ENCODE measurements at places on chromosomes 16 and 17.
A peak's percentile ranks its signal among the peaks of the same experiment; 100 is the strongest.

DNA sequence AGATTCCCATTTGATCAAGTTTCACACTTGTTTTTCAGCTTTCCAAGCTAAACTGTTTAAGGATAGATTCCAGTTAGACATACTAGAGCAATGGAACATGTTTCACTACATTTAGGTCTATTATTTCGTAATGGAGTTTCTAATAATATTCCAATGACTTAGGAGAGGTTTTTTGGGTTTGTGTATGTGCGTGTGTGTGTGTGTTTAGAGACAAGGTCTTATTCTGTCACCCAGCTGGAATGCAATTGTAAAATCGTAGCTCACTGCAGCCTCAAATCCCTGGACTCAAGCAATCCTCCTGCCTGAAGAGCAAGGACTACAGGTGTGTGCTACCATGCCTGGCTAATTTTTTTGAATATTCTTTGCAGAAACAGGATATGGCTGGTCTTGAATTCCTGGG lies 426.3 kb downstream of the ZFHX3 start:
- no peak for DNase-seq

DNA sequence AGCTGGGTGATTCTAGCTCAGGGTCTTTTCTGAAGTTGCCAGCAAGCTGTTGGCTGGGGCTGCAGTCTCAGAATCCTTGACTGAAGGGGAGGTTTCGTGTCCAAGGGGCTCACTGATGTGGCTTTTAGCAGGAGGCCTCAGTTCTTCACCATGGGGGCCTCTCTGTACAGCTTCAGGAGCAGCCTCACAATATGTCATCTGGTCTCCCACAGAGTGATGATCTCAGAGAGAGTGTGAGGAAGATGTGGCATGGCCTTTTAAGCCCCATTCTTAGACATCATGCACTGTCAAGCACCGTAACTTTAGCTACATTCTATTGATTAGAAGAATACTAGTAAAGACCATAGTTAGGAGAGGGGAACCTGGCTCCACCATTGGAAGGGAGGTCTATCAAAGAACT lies 732.6 kb downstream of the WWOX start:
- no peak for DNase-seq

DNA sequence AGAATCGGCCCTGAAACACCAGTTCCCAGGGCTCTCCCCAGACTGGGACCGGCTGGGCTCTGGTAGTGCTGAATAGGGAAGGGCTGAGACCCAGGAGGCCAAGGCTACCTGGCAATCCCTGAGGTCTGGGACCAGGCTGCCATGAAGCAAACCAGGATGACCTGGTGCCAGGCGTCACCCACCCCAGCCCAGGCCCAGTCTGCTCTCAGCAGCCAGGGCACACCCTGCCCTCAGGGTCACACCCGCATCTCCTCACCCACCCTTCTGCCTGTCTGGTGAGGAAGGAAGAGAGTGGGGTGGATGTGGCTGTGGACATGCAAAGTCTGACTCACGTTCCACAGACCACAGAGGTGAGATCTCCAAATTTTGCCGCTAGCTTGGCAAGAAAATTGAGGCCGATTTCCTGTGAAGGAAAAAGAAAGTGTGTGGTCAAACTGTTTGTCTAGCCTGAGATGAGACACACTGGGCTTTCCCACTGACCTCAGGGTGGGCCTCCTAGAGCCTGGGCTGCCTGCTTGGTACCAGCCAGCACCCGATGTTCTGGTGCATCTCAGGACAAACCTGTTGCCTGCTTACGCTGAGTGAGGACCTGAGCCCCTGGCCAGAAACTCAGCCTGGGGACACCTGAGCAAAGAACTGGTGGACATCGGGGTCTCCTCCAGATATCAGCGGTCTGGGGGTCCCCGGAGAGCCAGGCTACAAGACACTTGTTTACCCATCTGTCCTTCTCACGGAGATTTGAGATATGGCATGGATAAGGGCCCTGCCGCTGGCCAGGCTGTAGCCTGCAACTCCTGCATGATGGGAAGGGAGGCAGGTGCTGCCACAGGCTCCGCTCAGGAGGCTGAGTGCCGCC lies 6.3 kb upstream of the RAB37 start:
- no peak for DNase-seq

DNA sequence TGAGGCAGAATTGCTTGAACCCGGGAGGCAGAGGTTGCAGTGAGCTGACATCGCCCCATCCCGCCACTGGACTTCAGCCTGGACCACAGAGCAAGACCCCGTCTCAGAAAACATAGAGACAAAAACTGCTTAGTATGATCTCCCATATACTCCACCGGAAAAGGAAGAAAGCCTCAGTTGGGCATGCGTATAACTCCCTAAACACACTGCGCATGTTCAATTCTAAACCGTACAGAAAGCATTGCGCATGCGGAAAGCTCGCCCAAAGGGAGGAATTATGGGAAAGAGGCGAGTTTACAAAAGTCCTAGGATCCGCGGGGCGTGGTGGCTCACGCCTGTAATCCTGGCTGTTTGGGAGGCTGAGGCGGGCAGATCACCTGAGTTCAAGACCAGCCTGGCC lies 312.7 kb upstream of the ERCC4 start:
- no peak for DNase-seq

- DNase-seq, result no peak
Measured at GRCh38 chr17:9330141-9330540, 245.5 kb downstream of the STX8 start.

- DNase-seq, result no peak
Measured at GRCh38 chr16:68987734-68988457, 117.6 kb upstream of the HAS3 start.

DNA sequence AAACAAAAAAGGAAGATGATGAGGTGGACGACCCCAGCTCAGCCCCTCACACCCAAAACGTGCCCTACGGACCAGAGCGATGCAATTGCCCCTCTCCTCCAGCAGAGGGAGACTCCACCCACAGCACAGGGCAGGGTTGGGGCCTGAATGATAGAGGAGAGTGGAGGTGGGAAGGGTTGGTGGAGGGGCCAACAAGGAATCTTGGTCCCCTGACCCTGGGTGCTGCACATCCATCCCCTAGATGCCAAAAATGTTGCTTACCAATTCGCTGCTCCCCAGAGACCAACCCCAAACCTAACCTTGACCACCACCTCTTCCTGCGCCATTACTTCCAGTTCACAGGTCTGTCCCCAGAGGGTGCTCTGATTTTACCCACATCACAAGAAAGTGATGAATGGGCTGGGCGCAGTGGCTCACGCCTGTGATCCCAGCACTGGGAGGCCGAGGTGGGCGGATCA lies 12.9 kb downstream of the P2RX5 start:
- peak; percentile 34 for DNase-seq

GRCh38 chr16:30122604-30123160 lies 338 bp downstream of the MAPK3 start:
- no peak for DNase-seq

GRCh38 chr17:59220328-59221158 lies at the start of gene GDPD1:
TSS of gene GDPD1 (plus strand) at chr17:59220511. CDS start at chr17:59220610, 99 bp downstream.
- peak; percentile 93 for DNase-seq

DNA sequence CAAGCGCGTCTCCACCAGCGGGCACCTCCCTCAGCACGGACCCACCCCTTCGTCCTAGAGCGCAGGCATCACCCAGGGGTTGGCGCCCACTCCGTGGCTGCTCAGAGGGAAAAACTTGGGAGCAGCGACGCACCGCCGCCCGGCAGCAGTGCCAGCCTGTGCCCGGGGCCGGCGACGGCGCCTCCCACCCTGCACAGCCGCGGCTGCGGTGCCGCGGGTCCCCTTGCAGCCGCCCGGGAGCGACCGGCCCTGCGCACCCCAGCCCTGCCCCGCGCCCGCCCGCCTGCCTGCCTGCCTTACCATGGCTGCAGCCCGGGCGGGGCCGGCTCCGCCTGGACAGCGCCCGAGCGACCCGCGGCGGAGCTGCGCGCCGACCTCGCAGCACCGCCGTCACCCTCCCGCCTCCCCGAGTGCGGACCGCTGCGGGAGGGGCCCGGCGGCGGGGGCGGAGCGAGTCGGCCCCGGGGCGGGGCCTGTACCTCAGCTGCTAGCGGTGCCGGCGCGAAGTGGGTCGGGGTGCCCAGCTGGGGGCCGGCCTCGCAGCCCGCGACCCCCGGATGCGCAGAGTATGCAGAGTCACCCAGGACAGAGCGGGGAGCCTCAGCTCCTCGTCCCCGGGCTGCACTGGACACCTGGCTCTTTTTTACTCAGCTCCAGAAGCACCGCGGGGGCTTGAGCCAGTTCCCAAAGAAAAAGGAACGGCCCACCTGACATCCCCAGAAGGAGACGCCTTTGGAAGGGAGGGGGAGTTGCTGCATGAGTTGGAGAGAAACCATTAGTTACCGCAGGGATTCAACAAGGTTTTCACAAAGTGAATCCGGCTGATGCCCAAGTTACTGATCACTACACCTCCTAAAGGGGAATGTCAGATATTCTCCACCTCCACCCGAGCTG lies 17.5 kb upstream of the MTMR4 start:
- no peak for DNase-seq

DNA sequence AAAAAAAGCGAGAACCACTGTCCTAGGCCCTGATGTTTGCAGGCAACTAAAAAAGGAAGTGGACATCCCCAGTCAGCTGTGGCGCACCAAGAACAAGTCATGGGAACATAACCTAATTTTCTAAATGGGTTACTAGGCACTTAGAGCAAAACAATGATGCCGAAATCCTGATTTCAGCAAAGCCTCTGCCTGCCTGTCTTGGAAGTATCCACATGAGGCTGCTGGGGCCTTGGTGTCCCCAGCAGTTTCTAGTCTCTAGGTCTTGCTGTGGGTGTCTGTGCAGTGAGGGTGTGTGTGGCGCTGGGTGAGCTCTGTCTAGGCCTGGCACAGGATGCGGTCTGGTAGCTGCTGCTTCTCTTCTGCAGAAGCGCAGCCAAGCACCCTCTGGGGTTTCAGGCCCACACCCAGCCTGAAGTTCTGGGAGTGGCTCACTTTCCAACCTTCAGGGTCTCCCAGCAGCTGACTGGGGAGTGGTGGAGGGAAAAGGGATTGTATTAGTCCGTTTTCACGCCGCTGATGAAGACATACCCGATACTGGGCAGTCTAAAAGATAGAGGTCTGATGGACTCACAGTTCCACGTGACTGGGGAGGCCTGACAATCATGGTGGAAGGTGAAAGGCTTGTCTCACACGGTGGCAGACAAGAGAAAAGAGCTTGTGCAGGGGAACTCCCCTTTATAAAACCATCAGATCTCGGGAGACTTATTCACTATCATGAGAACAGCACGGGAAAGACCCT lies 21.1 kb downstream of the STH start:
- peak; percentile 7 for DNase-seq

GRCh38 chr16:48102083-48103008 lies 53.4 kb downstream of the ABCC12 start:
- no peak for DNase-seq

GRCh38 chr17:48559840-48560817 lies 15.2 kb upstream of the HOXB2 start:
- no peak for DNase-seq

DNA sequence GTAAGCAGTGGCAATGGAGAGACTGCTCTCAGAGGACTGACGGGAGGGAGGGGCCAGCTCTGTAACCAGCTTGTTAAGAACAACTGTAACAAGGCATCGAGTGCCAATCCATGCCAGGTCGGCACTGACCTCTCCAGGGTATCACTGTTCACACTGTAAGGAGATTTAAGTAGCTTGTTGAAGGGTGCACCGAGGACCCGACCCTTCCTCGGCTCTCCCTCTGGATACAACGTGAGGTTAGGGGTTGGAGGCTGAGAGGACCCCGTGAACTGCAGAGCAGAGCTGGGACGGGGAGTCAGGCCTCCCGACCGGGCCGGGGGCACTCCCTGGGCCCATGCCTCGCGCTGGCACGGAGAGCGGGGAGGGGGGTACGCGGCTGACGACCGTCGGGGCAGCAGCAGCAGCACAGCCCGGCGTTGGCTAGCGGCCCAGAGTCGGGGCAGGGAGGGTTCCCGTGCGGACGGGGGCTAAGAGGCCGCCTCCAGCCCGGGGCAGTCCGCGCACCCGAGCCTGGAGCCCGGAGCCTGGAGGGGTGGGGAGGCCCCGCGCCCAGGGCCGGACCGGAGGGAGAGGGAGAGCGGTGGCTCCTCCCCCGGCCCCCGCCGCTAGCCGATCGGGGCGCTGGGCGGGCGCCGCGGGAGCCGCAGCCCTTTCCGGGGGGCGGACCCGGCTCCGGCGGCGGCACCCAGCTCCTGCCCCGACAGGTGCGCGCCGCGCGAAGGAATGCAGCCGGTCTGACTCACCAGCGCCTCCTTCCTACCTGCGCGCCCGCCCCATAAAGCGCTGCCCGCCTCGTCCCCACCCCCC lies at the start of gene ITGB4:
ITGB4 (plus strand) TSS at position 804 of the 807 bp plus-strand sequence. CDS start 3,245 bp downstream, outside the sequence.
- peak; percentile 22 for DNase-seq

DNA sequence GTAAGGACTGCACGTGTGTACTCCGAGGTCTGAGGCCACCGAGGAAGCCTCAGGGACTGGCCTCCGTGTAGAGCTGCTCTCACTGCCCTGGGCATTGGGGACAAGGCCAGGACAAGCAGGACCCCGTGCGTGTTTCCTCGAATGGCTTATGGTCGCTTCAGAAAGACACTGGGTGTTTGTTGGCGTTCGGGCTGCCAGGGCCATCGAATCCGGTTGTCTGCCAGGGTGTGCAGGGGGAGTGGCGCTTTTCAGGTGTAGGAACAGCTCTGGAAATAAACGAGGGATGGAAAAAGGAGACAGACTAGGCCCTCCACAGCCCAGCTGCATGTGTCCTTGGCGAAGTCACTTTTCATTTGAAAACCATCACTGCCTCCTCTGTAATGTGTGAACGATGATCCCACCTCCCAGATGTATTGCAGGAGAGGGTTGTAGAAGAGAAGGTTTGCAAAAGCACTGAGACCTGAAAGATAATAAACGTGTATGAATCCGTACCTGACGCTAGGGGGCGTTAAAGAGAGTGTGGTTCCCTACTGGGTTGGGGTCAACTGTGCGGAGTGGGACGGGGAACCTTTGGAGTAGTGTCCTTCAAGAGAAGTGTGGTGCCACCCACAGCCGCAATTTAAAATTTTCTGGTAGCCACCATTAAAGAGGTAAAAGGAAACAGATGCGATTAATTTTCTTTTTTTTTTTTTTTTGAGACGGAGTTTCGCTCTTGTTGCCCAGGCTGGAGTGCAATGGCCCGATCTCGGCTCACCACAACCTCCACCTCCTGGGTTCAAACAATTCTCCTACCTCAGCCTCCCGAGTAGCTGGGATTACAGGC lies 2.1 kb upstream of the ZSCAN10 start:
- DNase-seq, result no peak

DNA sequence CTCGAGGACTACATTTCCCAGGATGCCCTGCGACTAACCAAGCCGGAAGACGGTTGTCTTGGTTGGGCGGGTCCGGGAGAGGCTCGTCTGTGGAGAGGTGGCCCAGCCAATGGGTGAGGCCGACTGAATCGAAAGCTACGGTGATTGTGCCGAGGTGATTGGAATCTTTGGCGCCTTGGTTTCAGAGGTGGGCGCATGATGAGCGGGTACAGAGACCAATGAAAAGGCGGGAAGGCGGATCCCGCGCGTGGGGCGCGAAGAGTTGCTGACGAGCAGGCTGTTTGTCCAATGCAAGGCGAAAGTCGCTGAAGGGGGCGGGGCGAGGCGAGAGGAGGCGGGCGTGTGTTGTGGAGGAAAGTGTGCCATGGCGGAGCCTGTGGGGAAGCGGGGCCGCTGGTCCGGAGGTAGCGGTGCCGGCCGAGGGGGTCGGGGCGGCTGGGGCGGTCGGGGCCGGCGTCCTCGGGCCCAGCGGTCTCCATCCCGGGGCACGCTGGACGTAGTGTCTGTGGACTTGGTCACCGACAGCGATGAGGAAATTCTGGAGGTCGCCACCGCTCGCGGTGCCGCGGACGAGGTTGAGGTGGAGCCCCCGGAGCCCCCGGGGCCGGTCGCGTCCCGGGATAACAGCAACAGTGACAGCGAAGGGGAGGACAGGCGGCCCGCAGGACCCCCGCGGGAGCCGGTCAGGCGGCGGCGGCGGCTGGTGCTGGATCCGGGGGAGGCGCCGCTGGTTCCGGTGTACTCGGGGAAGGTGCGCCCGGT lies at the start of gene NFATC2IP:
NFATC2IP (plus strand) TSS at position 290 of the 762 bp plus-strand sequence; CDS start at position 365, 75 bp downstream.
- DNase-seq, result peak; percentile 99

- DNase-seq, result no peak
Measured at GRCh38 chr16:68776821-68777485, 39.9 kb downstream of the CDH1 start.

- DNase-seq, result no peak
Measured at GRCh38 chr17:21127509-21128077, 829 bp downstream of the DHRS7B start.
